IPS DF 19.7 (cell line): ENCODE measurements at places on chromosomes 13 and 19.

- no peak for DNase-seq
Observed at GRCh38 chr13:103349211-103349980, 283.2 kb upstream of the SLC10A2 start.

DNA sequence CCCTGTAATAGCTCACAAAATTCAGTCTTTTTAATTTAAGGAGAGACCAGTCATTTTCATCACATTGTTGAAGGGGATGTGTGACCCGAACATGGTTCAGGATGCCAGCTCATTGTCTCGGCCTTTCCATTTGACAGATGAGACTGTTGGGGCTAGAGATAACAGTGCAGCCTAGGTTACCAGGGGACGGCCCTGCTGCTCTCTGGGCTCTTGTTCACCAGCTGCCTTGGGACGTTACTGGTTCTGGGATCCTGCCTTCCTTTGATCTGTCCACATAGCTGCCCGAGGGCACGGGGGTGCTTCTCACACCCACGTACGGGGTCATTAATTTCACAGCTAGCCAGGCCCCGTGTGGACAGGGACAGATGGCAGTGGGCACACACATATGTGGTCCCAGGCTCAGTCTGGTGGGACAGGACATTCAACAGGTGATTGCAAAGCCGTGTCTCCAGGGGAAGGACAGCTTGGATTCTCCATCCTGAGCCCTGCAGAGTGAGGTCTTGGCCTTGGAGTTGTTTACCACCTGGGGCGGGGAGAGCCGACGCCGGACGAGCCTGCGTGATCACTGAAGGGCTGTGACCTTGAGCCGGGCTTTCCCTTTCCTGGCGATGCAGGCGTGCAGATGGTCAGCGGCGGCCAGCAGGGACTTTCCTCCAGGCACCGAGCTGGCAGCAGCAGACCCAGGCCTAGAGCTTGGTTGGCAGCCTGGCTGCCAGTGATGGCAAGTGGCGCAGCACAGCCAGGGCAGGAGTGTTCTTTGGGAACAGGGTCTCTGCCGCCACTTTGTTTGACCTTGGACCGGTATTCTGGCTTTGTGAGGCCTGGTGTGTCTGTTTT lies 26.7 kb upstream of the NPAS1 start:
- DNase-seq = no peak

DNA sequence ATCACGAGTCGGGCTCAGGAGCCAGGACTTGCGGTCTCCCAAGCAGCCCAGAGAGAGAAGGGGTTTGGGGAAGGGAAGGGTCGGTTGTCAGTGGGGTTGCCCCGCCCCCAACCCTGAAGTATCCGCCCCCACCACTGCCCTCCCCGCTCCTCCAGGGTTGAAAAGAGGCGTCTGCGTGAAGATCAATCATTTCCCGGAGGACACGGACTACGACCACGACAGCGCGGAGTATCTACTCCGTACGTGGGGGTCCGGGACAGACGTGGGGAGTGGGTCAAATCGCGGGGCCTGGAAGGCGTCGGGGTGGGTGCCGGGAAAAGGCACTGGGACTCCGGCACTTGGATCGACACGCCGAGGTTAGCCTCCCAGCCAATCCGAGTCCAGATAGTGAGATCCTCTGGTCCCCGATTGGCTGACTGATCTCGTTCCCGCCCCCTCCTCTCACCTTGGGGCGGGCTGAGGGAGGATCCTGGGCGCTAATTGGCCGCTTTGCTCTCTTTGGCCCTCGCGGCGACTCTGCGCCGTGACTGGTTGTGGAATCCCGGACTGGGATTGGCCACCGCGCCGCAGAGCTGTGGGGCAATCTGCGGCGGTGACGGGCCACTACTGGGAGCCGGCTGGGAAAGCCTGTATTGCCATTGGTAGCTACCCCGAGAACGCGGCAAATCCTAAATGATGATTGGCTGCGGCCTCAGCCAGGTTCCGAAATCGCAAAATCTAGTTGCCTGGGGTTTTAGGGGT lies 13.3 kb upstream of the CACNG6 start:
- DNase-seq = peak; percentile 96

- DNase-seq = no peak
Observed at GRCh38 chr13:112718318-112718717, 28.5 kb downstream of the ATP11A start.

DNA sequence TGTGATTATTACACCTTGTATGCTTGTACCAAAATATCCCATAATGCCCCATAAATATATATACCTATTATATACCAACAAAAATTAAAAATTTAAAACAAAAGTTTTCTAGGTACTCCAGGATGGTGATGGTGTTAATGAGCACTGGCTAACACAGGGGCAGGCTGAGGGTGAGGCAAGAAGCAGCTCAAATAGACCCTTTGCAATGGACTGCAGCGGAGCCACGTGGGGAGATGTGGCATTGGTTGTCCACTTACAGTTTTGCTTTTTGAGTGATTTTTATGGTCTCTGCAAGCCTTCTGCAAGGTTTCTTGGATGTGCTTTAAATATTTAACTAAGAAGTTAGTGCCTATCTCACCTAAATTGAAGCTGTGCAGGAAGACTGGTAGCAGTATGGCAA lies 132.9 kb downstream of the RAP2A start:
- no peak for DNase-seq

GRCh38 chr13:98540476-98540875 lies 36.4 kb downstream of the STK24 start:
- no peak for DNase-seq

GRCh38 chr13:42258747-42259146 lies 13.2 kb upstream of the AKAP11 start:
- no peak for DNase-seq

DNA sequence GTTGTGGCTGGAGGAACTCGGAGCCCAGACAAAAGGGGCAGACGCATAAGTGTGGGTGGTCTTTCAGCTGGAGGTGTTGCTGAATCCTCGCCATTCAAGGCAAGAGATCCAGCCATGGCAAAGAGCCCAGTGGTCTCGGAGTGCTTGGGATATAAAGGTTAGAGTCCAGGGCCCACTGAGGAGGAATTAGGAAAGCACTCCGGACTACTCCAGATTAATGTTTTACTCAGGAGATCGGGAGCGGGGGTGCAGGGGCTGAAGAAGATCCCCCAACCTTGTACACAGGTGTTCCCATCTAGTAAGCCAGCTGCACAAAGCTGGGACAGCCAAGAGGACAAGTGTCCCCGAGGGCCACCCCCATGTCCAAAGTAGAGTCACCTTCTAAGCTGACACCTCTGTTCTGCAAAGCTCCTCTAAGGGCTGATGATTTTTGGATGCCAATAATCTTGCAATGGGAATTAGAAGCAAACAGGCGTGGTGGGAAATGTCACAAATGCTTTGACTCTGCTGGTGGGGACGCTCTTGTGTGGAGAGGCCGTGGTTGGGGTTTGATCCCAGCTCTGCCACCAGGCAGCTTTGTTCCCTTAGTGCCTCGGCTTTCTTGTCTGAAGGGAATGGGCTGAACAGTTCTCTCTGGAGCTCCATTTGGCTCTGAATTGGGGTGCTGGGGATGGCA lies 194.3 kb upstream of the SOX1 start:
- DNase-seq = no peak

- DNase-seq = no peak
Observed at GRCh38 chr13:42653679-42654078, 79.7 kb downstream of the TNFSF11 start.

DNA sequence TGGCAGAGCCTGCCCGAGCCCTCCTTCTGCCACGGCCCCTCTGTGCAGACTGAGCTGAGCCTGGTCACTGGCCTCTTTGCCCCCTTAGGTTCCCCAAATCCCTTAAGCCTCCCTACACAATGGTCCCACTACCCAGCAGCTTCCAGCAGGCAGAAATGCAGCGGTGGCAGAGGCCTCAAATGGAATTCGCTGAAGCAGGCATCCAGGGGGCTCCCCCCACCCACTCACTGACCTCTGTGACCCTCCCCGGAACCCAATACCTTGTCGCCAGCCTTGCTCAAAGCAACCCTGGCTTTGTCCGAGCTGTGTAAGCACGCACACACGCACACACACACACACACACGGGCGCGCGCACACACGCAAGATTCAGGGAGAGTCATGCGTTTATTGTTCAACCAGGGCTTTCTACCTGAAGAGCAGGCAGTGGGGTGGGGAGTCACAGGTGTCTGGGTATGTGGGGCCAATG lies at the start of gene LIM2:
Gene LIM2, minus strand, starts transcription at position 51 of the 466 bp plus-strand sequence. CDS start 531 bp downstream, outside the sequence.
- DNase-seq = no peak

DNA sequence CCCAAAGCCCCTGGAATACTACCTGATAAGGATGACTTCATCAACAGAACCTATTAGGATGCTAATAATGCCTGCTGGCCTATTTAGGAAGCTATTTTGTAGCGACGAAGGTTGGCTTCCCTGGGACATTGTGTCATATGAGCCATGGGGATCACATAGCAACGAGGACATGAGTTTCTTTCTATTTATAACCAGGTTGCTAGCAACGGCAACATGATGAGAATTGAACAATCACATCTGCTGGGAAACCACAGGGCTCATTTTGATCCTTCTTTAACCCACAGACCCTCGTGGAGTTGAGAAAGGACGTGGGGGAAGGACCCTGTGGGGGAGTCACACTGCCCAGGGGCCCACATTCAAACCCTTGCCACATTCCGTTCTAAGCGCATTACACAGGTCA lies 172.2 kb downstream of the COL4A1 start:
- no peak for DNase-seq

DNA sequence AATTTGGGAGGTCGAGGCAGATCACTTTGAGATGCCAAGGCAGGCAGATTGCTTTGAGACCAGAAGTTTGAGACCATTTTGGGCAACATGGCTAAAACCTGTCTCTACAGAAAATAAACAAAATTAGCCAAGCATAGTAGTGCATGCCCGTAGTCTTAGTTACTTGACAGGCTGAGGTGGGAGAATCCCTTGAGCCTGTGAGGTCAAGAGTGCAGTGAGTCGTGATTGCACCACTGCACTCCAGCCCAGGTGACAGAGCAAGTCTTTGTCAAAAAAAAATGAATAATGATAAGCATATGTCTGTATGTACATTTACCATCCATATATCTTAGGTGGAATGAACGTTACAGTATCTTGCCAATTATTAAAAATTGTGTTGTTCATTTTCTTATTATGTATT lies 2447.7 kb downstream of the PCDH9 start:
- no peak for DNase-seq

DNA sequence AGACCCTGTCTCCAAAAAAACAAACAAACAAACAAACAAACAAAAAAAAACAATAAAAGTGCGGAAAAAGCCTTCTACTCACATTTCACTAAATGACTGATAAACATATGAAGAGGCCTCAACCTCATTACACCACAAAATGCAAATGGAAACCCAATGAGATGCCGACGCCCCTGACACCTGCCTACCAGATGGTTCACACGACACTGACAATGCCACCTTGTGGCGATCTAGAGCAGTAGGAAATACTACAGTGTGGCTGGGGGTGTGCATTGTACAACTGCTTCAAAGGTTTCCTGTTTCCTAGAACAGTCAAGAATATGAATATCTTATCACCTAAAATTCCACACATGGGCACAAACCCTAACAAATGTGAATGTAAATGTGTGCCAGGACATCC lies 14.0 kb downstream of the SCGB2B2 start:
- DNase-seq = peak; percentile 70

- no peak for DNase-seq
Observed at GRCh38 chr13:43596924-43597598, 189.7 kb downstream of the ENOX1 start.

GRCh38 chr13:108044954-108045353 lies 170.4 kb downstream of the LIG4 start:
- DNase-seq = no peak

- no peak for DNase-seq
Observed at GRCh38 chr13:106302843-106303242, 232.6 kb downstream of the EFNB2 start.

- DNase-seq = no peak
Observed at GRCh38 chr19:44988896-44989556, 12.2 kb upstream of the RELB start.

DNA sequence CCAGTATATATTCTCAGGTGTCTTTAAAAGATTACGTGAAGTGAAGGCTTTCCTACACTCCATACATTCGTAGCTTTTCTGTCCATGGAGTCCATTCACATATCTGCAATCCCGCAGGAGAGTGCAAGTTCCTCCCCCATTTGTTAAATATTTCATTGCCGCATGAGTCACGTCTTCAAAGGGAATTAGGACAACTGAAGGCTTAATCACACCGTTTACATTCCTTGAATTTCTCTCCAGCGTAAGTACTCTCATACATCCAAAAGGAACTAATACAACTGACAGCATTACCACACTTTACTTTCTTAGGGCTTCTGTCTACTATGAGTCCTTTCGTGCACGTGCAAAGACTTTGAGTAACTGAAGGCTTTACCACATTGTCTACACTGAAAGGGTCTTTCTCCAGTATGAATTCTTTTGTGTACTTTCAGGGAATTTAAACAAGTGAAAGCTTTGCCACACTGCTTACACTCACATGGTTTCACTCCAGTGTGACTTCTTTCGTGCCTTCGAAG lies 29.0 kb upstream of the ZNF564 start:
- no peak for DNase-seq
